ENCODE measurements at places on chromosomes 12 and 14.

- no peak for DNase-seq
Measured at GRCh38 chr14:22178333-22178839, 410.6 kb downstream of the DAD1 start.

- no peak for DNase-seq
Measured at GRCh38 chr12:85441025-85441424, 161.0 kb downstream of the ALX1 start.

DNA sequence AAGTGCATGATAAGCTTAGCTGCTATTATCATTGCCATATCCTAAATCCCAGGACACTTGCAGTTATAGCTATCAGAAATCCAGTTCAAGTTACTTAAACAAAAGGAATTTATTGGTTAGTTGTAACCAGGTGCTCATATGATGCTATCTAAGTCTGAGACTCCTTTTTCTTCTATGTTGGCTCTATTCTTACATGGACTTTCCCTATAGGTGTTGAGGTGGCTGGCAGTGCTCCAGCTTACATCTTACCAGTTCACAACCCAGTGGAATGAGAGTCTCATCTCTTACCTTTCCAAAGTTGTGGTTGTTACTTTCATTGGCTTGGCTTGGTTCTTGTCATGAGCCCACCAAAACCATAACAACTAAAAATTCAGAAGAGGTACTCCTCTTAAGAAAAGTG lies 94.6 kb downstream of the DACT1 start:
- DNase-seq, result peak; percentile 39

DNA sequence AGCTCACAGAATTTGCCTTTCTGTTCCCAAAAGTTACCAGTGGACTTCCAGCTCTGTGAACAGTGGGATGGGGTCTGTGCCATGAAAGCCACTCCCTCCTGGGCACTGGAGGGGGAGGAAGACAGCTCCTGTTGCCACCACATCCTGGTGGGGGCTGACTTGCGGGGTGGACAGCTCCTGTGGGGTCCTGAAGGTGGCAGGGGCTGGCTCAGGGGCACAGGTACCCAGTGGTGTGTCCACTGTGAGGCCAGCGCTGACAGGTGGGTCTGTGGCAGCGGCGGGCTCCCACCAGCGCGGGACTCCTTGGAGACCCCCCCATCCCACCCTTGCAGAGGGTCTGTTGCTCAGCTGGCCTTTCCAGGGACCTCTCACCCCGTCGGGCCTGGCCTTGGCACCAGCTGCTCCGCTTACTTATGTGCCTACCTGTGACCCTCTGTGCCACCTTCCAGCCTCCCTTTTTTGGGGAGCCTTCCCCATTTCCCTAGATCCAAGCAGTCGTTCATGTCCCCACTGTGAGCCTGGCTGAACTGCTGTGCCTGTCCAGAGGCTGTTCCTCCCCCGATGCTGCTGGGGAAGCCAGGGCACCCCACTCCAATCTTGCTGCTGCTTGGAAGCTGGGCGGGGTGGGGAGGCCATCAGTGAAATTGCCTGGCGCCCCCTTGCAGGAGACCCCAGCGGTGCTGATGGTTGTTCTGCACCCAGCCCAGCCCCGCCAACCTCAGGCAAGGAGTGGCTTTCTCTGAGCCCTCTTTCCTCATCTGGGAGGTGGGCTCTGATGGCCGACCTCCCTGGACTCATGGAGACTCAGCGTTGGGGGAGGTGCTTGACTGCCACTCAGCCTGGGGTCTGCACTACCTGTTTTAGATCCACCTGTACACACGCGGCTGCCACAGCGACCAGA lies 2.2 kb downstream of the TEDC1 start:
- DNase-seq, result no peak

DNA sequence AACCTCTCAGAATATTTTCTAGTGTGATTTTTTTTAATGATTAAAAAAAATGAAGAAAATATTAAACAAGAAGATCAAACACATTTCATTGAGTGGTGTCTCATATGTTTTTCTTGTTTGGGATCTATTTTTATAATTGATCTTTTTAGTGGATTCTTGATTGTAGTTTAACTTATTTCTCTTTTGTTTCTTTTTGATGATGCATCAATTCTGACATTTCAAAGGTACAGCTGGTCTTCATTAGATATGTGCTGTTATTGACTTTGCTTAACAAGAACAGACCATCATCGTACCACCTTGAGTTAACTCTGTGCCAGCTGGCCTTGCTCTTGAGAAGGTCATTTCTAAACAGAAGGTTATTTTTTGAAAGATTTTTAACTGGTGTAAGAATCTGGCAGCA lies 45.8 kb upstream of the FGD4 start:
- DNase-seq, result no peak

DNA sequence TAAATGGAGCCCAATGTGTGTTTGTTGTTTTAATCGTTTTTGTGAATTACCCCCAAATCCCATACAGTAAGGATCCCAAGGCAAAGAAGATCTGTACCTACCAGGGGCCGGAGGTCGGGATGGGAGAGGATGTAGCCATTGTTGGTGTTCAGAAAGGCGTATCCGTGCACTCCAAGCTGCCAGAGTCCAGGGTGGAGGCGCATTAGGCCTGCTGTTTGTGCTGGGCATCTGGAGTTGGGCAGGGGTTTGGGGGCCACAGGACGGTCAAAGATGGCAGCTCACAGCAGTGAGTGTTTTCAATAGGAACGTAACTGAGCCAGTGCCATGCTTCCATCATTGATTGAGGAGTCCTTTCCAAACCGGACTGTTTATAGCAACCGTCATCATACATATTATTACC lies 40.2 kb downstream of the CACNA2D4 start:
- no peak for DNase-seq

GRCh38 chr12:29228474-29229157 lies 79.5 kb downstream of the FAR2 start:
- no peak for DNase-seq
